ENCODE measurements at places on chromosomes 13 and 19.

DNA sequence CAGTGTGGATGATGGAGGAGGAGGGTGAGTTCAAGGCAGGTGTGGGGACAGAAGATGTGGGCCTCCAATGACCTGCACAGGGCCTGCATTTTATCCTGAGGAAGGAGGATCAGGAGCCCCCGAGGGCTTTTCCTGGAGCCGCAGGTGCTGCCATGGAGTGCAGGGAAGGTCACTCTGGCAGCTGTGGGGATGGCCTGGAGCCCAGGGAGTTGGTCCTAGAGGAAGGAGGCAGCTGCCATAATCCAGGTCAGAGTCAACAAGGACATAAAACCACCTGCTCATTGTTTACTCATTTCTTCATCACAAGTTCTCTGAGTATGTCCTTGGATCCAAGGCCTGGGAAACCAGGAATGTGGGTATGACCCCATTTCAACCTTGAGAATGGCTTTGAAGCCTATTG is 87.2 kb downstream of the SCGB2B2 start:
- no peak for DNase-seq

GRCh38 chr19:750640-751423 is at the start of gene MISP:
TSS of gene MISP (plus strand) at chr19:751112. CDS start at chr19:756947, 5,835 bp downstream.
- DNase-seq = no peak

GRCh38 chr19:55239004-55239403 is 10.4 kb upstream of the TMEM86B start:
- DNase-seq = no peak

- no peak for DNase-seq
Observed at GRCh38 chr13:76874479-76874878, 11.7 kb downstream of the KCTD12 start.

- DNase-seq = no peak
Observed at GRCh38 chr13:35768551-35768950, 292.1 kb upstream of the MAB21L1 start.

- DNase-seq = no peak
Observed at GRCh38 chr13:78491978-78492377, 111.4 kb downstream of the POU4F1 start.

- DNase-seq = peak; percentile 31
Observed at GRCh38 chr13:111518161-111518792, 197.8 kb downstream of the TEX29 start.

DNA sequence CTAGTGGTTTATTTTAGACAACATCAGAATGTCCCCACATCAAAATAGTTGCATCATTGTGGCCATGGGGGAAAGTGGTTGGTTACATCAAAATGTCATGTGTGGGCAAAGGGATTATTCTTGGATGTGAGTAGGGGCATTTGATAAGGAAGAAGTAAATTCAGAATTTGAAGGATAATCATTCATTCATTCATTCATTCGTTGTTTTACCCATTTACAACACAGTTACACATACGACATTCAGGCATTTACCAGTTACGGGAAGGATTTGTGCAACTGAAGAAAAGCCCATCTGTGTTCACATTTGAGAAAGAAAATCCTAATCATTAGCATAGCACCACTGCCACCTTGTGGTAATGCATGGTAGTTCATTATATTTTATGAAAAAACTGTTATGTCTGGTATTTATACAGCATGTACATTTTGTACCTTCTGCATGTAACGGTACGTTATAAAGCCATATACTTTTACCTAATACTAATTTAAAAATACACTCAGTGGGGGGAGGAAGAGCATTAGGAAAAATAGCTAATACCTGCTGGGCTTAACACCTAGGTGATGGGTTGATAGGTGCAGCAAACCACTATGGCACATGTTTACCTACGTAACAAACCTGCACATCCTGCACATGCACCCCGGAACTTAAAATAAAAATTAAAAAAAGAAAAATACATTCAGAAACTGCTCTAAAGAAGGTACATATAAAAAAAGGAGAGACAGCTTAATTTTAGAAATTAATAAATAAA is 62.1 kb downstream of the DGKH start:
- no peak for DNase-seq

- DNase-seq = no peak
Observed at GRCh38 chr13:72504131-72504841, 223.1 kb downstream of the MZT1 start.

- no peak for DNase-seq
Observed at GRCh38 chr19:33802001-33802400, 5.3 kb downstream of the KCTD15 start.

DNA sequence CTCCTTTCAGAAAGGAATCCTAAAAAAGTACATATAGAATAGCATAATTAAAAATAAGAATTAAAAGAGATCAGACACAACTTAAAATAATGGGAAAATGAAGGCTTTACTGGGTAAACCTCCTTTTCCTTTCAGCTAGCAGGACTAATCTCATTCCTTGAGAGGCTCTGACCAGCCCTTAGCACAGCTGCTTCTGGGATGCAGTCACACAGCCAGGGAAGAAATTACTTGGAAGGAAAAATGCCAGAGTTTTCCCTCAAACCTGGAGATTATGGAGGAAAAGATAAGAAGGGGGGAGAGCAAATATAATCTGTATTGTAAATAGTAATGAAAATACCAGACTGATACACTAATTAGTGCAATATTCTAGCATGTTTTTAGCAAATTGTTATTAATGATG is 91.8 kb downstream of the LRCH1 start:
- no peak for DNase-seq

DNA sequence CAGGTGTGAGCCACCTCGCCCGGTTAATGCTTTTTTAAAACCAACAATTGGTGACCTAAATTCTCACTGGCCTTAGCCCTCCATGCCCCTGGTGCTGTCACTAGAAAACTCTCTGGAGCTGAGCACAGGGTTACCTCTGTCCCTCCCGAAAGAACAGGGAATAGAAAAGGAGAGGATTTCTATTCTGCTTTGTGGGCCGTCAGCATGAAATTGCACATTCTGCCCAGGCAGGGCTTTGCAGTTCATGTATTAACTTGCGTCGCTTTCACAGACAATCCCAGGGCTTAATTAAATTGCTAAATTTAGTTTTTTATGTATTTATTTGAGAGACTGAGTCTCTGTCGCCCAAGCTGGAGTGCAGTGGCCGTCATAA is 583 bp upstream of the ZNF480 start:
- no peak for DNase-seq

GRCh38 chr19:16327911-16328823 is 3.5 kb downstream of the KLF2 start:
- DNase-seq = peak; percentile 88

- DNase-seq = no peak
Observed at GRCh38 chr13:33185853-33186252, 99.7 kb downstream of the STARD13 start.

GRCh38 chr19:18390065-18390907 is 4.3 kb downstream of the GDF15 start:
- DNase-seq = no peak

DNA sequence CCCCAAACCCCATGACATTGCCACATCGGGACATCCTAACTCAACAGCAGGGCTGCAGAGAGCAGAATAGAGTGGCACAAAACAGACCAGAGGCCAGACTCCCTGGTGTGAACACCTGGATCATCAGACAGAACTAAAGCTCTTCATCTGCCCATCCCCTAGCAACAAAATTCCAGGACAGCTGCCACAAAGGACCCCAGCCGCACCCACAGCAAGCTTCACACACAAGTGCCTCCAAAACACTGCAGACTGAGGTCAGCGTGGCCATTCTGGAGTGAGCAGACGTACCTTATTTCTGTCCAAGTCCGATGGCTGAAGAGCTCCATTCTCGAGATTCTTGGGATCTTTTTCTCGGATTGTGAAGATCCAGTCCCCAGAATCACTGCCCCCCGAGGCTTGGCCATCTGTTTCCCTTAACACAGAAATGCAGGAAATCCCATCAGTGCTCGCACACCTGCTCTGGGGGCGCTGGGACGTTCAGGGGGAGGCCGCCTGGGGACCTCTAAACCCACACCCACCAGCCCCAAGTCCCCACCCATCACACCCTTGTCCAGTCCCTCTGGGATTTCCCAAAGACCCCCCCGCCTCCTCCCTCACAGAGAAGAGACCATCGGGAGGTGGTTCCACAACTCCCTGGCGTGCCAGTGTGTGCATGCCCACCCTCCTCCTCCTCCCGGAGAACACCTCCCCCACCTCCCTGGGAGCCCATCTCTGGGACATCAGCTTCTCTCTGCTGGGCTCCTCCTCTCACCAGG is 115.2 kb downstream of the STK24 start:
- DNase-seq = no peak

DNA sequence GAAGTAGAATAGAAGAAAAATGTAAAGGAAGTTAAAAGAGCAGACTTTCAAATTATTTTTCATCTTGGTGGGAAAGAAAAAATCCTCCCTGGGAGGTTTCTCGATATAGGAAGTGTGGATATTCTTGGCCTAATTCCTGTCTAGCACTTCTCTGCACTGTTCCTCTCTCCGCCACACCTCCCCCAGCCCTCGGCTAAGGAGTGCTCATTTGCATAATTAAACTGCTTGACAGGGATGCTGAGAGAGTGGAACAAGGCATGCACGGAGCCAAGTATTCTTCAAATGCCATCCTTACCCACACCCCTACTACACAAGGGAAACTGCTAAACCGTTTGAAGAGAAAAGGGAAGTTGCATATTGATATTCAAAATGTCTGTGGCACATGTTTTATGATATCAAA is 511.0 kb upstream of the HTR2A start:
- no peak for DNase-seq

DNA sequence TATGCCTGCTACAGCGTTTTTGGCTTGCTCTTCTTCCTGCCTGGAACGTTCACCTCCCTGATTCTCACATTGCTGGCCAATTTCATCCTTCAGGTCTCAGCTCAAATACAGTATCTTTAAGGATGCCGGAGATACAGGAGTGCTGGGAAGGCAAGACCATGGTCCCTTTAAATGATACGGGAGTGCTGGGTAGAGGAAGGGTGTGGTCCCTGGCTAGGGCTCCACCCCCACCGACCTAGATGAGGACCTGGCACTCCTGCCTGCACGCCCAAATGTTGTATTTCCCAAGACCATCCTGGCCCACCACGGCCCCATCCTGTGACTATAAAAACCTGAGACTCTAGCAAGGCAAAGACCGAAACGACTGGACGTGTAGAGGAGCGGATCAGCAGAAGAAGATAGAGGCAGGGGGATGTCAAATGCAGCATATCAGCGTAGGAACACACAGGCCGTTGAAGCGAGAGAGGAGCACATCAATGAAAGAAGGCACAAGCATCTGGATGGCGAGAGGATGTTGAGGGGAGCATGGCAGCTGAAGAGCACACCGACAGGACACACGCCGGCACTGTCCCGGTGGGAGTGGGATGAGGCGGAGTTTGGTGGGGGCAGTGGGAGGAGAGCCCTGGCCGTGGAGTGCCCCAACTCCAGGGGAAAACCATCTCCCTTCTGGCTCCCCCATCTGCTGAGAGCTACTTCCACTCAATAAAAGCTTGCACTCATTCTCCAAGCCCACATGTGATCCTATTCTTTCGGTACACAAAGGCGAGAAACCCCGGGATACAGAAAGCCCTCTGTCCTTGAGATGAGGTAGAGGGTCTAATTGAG is 74.0 kb downstream of the PCDH9 start:
- DNase-seq = no peak

GRCh38 chr19:39499932-39500331 is 1.2 kb downstream of the DLL3 start:
- DNase-seq = no peak

- DNase-seq = no peak
Observed at GRCh38 chr13:37295573-37295972, 190.1 kb upstream of the CSNK1A1L start.

- no peak for DNase-seq
Observed at GRCh38 chr13:100789968-100790367, 115.4 kb upstream of the TMTC4 start.

- DNase-seq = no peak
Observed at GRCh38 chr19:51027126-51027806, 850 bp upstream of the KLK11 start.

GRCh38 chr13:110633776-110634175 is 18.4 kb downstream of the NAXD start:
- no peak for DNase-seq

GRCh38 chr13:107808389-107808788 is 406.9 kb downstream of the LIG4 start:
- DNase-seq = no peak

GRCh38 chr19:2702170-2703076 is at the start of gene GNG7:
TSS of gene GNG7 (minus strand) at chr19:2702694. CDS start at chr19:2520688, 182,006 bp downstream.
- peak; percentile 96 for DNase-seq

- DNase-seq = peak; percentile 62
Observed at GRCh38 chr19:3178377-3178972, at the start of gene S1PR4. TSS of gene S1PR4 (plus strand) at chr19:3178769. CDS start at chr19:3178793, 24 bp downstream.

GRCh38 chr13:24097064-24097463 is 63.5 kb upstream of the SPATA13 start:
- DNase-seq = no peak

- DNase-seq = peak; percentile 79
Observed at GRCh38 chr19:41934849-41935374, 6.7 kb upstream of the ERFL start.

GRCh38 chr13:45276913-45277312 is 64.1 kb downstream of the TPT1 start:
- no peak for DNase-seq

DNA sequence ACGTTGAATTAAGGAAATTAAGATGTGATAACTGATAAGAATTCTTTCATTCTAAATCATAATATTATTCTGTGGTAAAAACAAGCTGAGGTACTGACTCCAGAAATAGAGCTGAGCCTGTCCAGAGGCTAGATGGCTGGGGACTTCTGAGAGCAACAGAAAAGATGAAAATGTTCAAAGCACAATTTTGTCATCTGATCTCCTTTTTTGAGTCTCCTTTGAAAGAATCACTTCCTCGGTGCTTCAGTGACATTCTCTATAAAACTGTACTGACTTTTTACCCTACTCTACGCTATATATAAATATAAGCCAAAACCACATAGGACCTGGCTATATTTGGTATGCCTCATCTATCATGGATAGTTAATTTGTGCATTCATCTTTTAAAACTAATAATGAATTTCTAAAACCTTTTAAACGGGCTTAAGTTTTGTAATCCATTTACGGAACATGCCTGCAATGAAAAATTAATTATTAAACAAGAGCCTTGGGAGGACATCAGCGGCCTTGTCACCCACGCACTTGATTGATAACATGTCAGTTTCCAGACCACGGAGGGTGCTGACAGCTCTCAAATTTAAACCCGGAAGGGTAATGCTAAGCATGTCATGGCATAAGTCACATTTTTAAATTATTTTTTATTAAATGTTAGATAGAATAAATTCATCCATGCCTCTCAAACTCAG is 235.5 kb downstream of the PCDH9 start:
- no peak for DNase-seq

DNA sequence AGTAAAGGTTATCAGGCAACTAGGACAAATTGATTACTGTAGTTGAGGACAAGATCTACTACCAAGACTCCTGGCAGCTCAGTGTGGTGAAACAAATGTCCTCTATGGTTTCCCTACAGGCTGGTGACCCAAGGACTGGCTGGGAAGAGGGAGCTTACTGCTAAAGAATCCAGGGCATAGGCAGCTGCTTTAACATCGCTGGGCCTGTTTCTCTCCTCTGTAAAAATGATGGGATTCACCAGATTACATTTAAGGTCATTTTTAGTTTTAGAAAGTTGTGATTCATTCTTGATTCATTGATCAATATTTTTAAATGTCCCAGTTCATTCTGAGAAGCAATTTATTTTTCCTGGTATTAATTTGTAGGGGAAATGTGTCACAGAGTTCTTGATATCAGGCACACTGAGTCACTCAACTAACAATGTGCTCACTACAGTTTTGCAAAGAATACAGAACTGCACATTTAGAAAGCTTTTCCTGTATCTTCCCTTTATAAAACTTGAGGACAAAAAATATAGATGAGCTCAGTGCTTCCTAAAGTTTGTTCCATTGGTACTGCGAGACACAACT is 19.6 kb upstream of the FAM124A start:
- DNase-seq = no peak
